Fibroblast of gingiva (primary cell): ENCODE measurements at places on chromosomes 2 and 18.
A peak's percentile ranks its signal among the peaks of the same experiment; 100 is the strongest.

DNA sequence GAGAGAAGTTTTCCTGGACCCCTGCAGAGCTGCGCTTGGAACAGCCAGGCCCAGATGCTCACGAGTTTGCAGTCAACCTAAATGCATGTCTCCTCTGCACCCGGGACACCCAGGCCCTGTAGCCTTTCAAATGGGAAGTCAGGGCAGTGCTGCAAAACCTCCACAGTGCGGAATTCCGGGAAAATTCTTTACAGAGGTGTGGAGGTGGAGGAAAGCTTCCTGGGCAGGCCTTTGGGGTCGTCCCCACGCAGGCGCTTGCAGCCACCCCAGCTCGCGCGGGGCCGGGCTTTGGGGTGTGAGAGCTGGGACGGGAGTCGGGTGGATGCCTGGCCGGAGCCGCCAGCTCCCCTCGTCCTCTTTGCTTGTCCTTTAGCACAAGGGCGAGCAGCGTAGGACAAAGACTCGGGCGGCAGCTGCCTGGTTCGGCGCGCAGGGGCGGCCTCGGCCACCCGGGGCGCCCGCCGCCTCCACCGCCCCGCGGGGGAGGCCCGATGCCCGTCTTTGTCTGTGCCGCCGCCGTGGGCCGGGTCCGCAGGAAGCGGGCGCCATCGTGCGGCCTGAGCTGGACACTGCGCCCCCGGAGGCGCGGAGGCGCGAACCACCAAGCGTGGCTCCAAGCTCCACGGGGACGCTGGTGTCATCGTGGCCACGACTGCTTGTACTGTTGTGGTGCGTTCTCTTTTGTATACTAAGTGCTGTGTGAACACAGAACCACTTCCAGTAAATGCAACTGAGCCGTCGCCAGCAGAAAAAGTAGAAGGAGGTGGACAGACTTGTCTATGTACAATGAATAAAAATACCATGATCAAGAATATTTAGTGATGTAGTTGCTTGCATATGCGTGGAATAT lies 28.2 kb upstream of the BCL11A start:
- peak; percentile 17 for DNase-seq

- DNase-seq: peak; percentile 21
These were observed 31.8 kb upstream of the INPP4A start for GRCh38 chr2:98412751-98413458.

- no peak for DNase-seq
These were observed 70.5 kb downstream of the CACNB4 start for GRCh38 chr2:152028182-152028862.

DNA sequence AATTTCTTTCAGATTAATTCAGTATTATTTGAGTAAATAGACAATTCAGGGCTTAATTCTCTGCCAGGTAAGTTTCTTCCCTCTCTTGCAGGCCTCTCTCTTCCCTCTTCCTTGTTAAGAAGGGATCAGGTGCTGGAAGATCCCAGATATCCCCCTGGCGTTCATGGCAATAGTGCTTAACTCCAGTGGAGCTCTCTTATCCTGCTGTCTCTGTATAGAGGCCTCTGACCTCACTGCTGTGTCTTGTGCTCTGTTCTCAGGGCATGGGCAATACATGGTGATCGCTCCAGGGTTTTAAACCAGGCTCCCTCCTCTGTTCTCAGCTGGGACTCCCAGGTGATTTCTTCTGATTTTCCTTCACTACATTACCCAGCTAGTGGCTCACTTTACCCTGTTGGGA lies 226.8 kb downstream of the MC4R start:
- DNase-seq: no peak

DNA sequence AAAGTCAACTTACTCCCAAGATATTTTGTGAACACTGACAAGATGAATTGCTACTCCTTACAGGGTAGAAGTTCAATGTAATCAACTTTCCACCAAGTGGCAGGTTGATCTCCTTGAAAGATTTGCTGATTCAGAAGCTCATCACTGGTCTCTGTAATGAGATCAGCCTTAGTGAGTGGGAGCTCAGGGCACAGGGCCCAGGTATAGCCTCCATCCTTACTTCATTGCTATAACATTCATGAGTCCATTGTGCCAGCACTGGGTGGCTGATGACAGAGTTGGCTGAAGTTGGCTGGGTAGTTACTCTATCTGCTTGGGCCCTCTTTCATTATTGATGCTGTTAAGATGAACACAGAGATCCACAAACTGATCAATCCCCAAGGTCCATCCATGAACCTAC lies 379.0 kb downstream of the IRS1 start:
- DNase-seq: no peak

DNA sequence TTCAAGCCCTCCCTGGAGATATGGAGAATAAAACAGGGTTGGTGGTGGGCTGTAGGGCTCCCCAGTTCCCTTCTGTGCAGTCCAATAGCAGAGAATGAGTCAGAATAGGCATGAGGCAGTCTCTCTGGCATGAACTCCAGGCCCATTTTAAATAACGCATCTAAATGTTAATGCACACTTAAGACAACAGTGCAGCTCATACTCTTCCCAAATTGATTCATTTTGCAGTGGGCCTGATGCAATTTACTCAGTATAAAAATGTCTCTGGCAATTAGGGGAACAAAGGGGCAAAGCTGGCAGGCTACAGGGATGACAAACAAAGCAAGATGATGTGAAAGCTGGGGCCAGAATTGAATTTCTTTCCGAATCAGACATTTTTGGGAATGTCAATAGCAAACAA lies 402.8 kb downstream of the CLIP4 start:
- peak; percentile 59 for DNase-seq

- DNase-seq: no peak
These were observed 21.4 kb upstream of the TMEM177 start for GRCh38 chr2:119657466-119658145.

- DNase-seq: no peak
These were observed 353.0 kb downstream of the MYCN start for GRCh38 chr2:16293398-16293797.

GRCh38 chr2:168181825-168182224 lies 65.6 kb downstream of the STK39 start:
- no peak for DNase-seq

DNA sequence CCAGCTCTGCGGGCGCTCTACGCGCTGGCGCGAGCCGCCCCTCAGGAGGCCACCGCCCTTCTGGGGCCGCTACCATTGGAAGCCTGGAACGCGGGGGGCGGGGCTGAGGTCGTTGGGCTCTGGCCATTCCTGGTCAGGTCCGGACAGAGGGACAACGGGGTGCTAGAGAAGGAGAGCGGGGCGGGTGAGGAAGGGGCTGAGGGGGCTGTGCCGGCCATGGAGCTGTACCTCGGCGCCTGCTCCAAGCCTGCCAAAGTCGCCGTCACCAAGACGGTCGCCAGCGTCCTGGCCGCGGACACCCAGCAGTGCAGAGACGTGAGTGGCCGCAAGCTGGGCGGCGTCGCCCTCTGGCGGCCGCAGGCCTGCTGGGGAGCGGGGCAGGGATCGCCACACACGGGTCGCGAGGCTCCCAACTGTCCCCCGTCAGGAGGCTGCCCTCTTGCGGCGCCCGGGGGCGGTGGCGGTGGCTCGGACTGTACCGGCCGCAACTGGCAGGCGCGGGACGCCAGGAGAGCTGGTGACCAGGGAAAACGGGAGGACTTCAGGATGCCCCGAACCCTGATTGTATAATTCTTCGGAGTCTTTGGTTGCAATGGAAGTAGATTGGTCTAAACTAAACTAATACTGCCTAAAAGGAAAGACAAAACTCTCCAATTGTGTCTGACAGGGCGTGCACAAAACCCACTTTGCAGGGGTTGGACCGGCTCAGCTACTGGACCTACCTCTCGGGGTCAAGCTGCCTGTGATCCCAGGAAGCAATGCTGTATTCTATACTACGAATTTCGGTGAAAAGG lies at the start of gene FSIP2:
Gene FSIP2, plus strand, starts transcription at position 126 of the 794 bp plus-strand sequence. Its CDS starts 91 bp downstream, at position 217.
- peak; percentile 55 for DNase-seq

DNA sequence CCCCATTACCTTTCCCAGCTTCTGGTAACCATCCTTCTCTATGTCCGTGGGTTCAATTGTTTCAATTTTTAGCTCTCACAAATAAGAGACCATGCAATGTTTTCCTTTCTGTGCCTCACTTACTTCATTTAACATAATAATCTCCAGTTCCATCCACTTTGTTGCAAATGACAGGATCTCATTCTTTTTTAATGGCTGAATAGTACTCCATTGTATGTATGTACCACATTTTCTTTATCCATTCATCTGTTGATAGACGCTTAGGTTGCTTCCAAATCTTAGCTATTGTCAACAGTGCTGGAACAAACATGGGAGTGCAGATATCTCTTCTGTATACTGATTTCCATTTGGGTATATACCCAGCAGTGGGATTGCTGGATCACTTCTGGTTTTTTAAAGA lies 1.8 kb downstream of the CABYR start:
- no peak for DNase-seq

DNA sequence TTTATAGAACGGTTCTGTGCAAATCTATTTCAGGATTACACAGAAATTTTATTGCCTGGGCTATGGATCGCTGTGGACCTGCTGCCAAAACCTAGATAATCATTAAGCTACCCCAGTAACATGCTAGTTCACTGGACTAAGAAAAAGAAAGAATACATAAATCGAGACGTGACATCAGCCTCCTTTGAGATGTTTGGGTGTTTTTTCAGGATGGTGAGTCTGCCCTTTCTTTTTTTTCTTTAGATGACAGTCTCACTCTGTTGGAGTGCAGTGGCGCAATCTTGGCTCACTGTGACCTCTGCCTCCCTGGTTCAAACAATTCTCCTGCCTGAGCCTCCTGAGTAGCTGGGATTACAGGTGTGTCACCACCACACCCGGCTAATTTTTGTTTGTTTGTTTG lies 52.0 kb downstream of the FHOD3 start:
- no peak for DNase-seq

DNA sequence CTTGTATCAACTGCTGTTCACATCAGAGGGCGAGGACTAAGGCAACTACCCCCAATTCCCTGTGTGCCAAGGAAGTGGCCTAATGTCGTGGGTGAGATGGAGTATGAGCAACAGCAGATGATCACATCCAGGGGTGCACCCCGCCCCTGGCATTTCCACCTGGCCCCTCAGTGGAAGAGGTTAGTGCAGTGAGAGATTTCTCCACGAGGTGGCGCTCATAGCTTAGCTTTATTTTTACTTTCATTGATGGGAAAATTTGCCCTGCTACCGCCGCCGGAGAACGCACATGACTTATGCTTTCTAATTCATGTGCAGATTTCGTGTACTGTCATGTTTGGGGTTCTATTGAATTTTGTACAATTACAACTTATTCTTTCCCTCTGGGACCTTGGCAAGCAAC lies 470.6 kb upstream of the MEX3C start:
- no peak for DNase-seq

DNA sequence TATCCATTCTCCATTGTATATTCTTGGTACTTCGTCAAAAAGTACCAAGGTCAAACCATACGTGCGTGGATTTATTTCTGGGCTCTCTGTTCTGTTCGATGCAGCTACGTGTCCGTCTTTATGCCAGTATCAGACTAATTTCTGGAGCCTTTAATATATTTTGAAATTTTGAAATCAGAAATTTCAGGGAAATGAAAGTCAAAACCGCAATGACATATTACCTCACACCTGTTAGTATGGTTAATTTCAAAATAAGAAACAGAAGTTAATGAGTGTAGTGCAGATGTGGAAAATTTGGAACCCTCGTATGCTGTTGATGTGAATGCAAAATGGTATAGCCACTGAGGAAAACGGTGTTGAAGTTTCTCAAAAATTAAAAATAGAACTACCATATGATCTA lies 156.1 kb upstream of the TRIB2 start:
- no peak for DNase-seq

DNA sequence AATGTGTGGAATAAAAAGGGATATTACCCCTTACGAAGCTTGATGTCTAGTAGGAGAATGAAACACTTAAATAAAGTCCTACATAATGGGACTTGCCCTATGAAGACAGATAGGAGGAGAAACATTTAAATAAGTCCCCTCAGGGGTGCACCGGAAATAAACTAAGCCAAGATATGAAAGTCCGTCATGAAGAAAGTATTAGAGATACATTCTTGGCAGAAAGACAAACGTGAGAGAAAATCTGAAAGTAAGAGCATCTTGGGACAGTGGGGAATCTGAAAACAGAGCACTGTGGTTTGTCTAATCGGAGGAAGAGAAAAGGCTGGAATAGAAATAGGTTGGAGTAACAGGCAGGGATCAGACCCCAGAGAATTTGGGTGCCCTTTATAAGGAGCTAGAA lies 516.9 kb upstream of the DSEL start:
- DNase-seq: no peak

DNA sequence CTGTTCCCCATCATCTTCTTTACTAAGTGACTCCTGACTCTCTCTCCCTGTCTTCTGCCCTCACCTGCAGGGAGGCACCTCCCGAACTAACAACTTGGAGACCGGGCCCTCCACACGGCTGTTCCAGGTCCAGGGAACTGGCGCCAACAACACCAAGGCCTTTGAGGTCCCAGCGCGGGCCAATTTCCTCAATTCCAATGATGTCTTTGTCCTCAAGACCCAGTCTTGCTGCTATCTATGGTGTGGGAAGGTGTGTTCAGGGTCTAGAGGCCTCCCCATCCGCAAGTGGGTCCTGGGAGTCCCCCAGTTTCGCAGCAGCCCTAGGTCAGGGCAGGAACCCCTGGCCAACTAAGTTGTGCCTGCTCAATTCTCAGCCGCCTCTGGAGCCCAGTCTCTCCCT lies 15.5 kb downstream of the VIL1 start:
- DNase-seq: no peak

DNA sequence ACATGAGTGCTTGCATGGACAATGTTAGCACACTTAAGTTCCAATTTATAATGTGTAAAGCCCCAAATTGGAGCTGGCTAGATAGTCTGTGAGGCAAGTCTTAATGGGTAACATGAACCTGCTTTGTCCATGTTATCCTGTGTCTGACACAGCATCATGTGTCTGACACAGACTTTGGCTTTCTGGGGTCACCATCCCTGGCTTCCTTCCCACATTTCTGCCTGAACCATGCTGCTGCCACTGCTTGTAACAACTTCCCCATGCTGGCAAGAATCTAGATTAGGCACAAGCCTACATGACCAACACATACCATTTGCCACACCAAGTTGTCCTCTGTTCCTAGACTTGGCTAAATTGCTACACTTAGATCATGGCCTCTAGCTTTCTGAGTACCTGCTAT lies 49.8 kb upstream of the ZBTB7C start:
- no peak for DNase-seq

DNA sequence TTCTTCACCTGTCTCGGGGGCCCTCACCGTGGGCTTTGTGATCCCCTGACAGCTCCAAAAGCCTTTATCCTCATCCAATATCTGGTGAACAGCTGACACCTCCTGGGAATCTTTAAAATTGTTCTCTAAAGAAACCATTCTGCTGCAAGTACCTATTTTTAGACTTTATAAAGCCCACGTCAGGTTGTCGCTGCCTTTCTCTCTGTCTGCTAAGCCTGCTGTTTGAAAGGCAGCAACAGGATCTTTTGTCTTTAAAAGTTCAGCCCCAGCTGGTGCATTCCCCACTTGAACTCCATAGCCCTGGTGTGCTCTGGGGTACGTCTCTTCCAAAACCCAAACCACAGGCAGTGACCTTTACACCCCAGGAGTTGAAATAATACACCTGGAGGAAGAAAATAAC lies 145.0 kb downstream of the NEDD4L start:
- no peak for DNase-seq
